ENCODE measurements at places on chromosomes 3 and 15.
A peak's percentile ranks its signal among the peaks of the same experiment; 100 is the strongest.

- no peak for DNase-seq
Measured at GRCh38 chr3:119664850-119665379, 4.5 kb upstream of the POPDC2 start.

DNA sequence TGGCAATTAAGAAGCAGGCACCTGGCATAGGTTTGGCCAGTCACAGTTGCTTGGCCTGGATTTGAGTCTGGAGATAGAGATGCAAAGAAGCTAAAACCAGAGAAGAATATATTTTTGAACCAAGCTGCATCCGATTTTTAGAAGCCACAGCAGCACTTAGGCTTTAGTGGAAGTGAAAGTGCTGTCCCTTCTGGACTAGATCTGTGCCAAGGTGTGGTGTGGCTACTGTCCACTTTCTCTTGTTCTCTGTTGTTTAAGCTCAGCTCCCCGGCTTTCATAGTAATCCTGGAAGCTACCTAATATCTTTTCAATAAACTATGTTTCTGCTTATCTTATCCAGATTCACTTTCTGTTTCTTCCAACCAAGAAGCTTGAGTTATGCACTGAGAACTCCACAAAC lies 183.4 kb upstream of the THRB start:
- DNase-seq, result no peak

GRCh38 chr3:27625864-27626263 lies 96.3 kb downstream of the EOMES start:
- no peak for DNase-seq

DNA sequence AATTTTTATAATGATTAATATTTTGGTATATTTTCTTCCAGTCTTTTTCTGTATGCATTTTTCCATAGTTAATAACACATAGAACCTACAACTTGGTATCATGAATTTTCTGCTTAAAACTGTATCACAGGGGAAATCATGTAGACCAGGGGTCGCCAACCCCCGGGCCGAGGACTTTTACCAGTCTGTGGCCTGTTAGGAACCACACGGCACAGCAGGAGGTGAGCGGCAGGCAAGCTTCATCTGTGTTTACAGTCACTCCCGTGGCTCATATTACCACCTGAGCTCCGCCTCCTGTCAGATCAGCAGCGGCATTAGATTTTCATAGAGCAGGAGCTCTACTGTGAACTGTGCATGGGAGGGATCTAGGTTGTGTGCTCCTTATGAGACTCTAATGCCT lies 54.7 kb downstream of the RPL22L1 start:
- peak; percentile 63 for DNase-seq

DNA sequence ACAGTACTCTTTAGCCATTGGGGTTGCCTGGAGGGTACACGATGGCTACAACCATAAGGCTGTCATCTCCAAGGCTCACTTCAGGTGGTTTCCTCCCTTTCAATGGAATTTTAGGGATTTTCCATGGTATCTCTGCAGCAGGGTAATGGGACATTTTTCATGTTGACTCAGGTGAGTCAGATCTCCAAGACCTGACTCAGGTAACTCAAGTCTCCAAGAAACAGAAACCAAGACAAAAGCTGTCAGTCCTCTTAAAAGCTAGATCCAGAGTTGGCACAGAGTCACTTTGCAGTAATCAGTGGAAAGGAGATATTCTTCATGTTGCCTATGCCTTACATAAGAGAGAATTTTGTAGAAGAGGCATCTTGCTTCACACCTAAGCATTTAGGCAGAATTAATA lies 375.8 kb upstream of the ARPP21 start:
- no peak for DNase-seq

DNA sequence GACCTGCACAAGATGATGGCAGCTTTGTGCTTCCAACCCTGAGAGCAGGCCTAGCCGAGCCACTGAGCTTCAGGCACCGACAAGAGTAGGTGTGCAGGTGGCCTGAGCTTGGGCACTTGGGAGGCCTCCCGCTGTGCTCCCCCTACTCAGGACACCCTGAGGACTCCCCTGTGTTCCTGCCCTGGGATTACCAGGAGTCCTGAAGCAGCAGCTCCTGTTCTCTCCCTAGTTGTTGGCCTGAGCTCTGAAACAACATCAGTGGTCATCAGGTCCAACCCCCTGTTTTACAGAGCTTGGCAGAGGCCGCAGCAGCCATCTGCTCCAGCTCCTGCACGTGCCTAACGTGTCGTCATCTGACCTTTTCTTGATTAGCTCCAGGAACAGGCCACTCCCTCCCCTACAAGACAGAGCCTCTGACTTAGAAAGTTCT lies 8.0 kb upstream of the MESP2 start:
- no peak for DNase-seq

DNA sequence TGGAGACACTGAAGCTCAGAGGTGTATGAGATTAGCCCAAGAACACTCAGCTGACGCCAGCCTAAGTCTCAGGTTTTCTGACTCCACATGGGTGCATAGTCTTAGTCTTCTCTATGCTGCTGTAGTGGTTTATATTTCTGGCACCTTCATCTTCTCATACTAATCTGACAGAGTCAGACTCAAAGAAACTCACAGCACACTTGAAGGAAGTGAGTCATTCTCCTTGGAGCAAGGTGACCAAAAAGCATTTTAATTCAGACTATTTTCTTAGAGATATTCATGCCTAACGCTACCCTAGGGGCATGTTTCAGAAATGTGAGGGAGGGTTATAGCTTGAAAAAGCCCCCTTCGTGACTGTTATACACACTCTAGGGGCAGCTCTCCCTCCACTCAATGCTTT lies 775.3 kb upstream of the ARPP21 start:
- DNase-seq, result no peak

- DNase-seq, result no peak
Measured at GRCh38 chr15:38320181-38320580, 67.5 kb downstream of the SPRED1 start.

GRCh38 chr3:112572701-112573100 lies 10.9 kb downstream of the SLC35A5 start:
- no peak for DNase-seq

GRCh38 chr3:3366386-3366785 lies 186.9 kb upstream of the CRBN start:
- no peak for DNase-seq

DNA sequence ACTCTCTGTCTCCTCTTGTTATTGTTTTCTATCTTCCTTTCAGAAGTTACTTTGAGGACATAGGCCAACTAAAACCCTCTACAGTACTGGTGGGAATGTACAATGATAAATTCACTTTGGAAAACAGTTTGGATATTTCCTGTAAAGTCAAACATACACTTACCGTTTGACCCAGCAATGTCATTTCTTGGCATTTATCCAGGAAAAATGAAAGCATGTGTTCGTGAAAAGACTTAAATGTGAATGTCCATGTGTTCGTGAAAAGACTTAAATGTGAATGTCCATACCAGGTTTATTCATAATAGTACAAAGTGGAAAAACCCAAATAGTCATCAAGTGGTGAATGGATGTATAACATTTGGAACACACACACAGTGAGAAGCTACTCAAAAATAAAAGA lies 361.5 kb upstream of the DPH6 start:
- no peak for DNase-seq

DNA sequence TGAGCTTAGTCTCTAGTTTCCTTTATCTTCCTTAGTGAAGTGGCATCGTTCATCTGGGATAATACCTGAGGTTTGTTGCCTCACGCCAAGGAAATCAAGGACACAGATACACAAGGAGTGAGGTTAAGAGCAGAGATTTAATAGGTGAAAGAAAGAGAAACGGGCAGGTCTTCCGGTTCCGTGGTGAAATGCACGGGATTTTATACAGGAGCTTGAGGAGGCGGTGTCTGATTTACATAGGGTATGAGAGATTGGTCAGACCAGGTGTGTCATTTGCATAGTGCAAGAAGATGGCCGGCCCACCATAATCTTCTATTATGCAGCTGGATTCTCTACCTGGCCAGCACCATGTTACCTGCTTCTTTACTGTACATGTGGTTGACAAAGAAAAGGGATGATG lies 17.2 kb downstream of the ARRDC4 start:
- DNase-seq, result no peak

GRCh38 chr3:42256135-42256819 lies 9.7 kb downstream of the CCK start:
- no peak for DNase-seq

GRCh38 chr15:52118969-52119749 lies 6.6 kb upstream of the BCL2L10 start:
- DNase-seq, result no peak

GRCh38 chr3:184561061-184561912 lies at the start of gene EPHB3:
EPHB3 (plus strand) TSS chr3:184561785; CDS start chr3:184562236, 451 bp downstream.
- peak; percentile 100 for DNase-seq

DNA sequence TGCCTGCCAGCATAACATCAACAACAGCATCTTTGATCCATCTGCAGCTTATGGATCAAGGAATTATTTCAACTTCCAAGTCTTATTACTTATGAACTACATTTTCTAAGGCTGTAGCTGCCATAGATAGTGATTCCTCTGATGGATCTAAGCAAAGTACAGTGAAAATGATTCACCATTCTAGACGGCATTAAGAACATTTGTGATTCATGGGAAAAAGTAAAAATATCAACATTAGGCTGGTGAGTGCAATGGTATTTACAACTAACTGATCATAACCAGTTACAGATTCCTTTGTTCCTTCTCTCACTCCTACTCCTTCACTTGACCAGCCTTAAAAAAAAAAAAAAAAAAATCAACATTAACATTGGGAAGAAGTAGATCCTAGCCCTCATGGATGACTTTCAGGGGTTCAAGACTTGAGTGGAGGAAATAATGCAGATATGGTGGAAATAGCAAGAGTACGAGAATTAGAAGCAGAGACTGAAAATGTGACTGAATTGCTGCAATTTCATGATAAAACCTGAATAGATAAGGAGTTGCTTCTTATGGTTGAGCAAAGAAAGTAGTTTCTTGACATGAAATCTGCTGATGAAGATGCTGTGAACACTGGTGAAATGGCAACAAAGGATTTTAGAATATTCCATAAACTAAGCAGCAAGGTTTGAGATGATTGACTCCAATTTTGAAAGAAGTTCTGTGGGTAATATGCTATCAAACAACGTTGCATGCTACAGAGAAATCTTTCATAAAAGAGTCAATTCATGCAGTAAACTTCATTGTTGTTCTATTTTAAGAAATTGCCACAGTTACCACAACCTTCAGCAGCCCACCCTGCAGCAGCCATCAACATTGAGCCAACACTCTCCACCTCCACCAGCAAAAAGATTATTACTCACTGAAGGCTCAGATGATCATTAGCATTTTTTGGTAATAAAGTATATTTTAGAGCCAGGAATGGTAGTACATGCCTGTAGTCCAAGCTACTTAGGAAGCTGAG lies 22.8 kb downstream of the SLC12A6 start:
- DNase-seq, result no peak

DNA sequence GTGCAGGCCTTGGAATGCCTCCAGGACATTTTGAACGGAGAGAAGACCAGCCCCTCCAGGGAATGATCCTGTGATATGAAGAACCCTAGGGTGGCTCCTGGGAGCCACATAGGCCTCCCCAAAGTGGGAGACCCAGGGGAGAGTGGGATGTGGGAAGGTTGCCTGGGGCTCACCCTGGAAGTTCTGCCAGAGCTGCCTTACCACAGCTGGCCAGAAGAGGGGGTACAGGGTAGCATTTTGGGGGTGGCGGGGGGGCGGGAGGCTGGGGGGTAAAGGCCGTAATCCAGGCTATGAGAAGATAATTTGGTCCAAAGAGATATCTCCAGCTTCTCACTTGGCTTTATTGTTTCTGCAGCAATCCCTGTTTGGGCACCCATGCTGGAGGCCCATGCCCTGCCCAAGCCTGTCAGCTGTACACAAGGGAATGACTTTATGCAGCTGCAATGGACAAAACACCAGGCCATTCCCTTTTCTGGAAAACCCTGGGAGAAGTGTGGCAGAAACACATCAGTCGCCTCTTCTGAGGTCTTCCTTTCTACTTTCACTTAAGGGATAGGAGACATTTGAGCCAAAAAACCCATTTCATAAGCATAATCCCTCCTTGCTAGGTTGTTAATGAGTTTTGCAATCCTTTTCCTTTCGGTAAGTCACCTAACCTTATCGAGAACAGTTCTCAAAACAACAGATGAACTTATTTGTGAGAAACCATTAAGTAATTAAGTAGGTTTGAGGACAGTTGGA lies 11.0 kb upstream of the MUSTN1 start:
- DNase-seq, result no peak

DNA sequence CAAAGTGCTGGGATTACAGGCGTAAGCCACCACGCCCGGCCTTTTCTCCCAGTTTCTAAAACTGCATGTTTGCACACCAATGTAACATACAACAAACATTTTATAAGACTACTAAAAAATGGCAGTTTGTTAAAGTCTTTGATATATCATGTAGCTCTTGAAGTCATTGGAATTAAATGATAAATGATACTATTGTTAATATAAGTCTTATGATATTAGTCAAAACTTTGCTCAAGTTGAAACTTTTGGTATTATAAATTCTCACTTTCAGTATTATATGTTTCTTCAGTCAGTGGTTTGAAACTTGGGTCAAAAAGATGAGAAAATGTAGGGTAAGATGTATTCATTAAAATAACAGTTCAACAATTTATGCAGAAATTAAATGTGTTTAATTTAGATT lies 117.6 kb upstream of the TBL1XR1 start:
- no peak for DNase-seq

GRCh38 chr3:105938806-105939205 lies 70.0 kb upstream of the CBLB start:
- no peak for DNase-seq

- no peak for DNase-seq
Measured at GRCh38 chr15:78077871-78078210, 330 bp upstream of the TBC1D2B start.

DNA sequence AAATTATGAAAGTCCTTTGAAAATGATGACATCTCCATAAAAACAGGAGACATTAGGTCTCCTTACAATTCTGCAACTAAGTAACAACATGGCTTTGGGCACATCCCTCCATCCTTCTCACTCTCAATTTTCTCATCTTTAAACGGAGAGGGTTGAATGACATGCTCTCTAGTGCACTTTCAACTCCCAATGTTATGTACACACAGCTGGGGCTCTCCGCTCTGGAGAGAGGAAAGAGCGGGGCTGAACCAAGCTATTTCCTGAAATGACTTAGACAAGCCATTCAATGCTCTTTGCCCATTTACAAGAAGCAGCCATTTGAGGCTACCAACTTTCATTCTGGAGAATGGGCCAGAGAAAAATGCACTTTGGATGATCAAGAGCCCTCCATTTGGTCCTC lies 144.2 kb upstream of the BNIP2 start:
- DNase-seq, result peak; percentile 18
